Activated CD4-positive, CD25-positive, alpha-beta regulatory T cell treated with anti-CD3 and anti-CD28 coated beads, Interleukin-2, amount 50 U/mL, for 24 hours (primary cell): ENCODE measurements at places on chromosomes 16 and 17.
A peak's percentile ranks its signal among the peaks of the same experiment; 100 is the strongest.

DNA sequence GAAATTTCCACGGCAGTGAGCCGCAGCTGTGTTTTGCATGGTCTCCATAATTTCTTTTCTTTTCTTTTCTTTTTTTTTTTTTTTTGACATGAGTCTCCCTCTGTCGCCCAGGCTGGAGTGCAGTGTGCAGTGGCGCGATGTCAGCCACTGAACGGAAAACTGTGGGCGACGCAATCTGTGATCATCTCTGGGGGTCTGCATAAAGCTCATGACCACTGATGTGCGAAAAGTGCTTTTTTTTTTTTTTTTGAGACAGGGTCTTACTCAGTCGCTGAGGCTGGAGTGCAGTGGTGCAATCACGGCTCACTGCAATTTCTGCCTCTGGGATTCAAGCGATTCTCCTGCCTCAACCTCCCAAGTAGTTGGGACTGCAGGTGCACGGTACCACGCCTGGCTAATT, 117.6 kb downstream of the ABCC6 start:
- no peak for ATAC-seq

- ATAC-seq: no peak
Observed at GRCh38 chr17:81930142-81931125, 2.9 kb upstream of the MAFG start.

DNA sequence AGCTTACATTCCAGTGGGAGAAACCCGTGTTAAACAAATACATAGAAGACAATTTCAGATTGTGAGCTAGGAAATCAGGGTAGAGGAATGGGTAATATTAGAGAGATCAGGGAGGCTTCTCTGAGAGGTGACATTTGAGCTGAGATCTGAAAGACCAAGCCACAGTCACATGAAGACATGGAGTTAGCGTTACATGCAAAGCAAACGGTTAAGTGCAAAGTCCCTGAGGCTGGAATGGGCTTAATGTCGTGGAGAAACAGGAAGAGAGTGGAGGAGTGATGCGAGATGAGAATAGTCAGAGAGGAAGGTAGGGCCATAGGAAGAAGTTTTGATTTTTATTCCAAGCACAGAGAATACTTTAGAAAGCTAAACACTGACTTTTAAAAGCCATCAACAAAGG, 246.1 kb downstream of the IRX3 start:
- no peak for ATAC-seq

GRCh38 chr17:16443511-16444257, 28.3 kb downstream of the TRPV2 start:
- no peak for ATAC-seq

DNA sequence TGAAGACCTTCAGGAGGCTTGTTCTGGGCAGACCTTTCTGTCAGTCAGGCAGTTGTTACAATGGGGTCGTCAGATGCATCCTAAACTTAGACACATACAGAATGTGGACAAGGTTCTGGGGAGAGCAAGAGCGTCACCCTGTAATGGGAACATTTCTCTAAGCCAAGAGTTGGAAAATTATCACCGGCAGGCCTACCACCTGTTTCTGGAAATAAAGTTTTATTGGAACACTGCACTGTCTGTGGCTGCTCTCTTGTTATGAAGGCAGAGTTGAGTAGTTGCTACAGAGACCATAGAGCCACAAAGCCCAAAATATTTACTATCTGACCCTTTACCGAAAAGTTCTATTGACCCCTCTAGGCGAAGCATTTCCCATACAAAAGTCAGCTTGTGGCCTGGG, 106.2 kb downstream of the CPPED1 start:
- no peak for ATAC-seq

DNA sequence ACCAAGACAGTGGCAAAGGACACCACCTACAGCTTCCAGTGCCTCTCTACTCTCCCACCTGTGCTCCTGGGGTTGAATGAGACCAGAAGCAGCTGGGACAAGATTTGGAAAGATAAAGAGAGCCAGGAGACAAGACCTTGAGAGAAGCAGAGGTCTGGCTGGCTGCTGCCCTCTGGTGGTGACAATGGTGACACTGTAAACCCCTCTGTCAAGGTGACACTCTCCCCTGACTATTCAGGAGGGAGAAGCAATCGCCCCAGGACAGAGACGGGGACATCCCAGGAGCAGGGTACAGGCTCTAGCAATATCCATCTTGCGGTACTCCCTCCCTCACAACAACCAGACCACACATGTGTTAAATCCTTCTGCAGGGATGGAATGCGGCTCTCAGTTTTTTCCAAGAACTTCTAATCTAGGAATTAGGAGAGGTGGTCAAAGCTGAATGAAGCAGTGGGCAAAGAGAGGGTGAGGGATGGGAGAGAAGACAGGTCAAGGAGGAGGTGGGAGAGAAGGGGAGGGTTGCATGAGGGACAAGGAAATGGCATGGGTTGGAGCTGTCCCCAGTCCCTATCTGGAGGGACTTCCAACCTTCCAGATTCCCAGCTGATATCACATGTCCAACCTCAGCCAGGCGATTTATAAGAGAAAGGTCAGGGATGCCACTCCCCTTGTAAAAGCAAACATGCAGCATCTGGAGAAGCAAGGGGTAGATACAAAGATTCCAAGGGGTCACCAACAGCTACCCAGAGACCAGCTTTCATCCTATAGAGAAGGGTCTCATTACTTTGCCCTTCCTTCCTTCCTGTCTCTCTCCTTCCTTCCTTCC, 2.9 kb downstream of the PHOSPHO1 start:
- peak; percentile 42 for ATAC-seq

DNA sequence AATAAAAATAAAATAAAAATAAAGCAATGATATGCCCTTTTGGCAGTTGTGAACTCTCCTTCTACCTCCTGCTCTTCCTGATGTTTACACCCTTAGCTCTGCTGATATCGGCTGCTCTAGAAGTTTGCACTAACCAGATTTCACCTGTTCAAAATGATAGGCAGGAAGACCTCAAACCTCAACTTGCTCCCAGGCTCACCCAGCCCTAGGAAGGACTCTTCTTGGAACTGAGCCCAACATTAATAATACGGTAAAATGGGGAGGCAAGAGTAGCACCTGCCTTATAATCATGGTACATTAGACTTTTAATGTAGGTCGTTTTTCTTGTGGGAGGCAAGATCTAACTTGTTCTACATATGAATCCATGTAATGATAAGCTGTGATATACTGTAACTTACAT, 61.2 kb upstream of the MED13 start:
- ATAC-seq: no peak

GRCh38 chr16:50644729-50645128, 36.4 kb downstream of the SNX20 start:
- no peak for ATAC-seq

DNA sequence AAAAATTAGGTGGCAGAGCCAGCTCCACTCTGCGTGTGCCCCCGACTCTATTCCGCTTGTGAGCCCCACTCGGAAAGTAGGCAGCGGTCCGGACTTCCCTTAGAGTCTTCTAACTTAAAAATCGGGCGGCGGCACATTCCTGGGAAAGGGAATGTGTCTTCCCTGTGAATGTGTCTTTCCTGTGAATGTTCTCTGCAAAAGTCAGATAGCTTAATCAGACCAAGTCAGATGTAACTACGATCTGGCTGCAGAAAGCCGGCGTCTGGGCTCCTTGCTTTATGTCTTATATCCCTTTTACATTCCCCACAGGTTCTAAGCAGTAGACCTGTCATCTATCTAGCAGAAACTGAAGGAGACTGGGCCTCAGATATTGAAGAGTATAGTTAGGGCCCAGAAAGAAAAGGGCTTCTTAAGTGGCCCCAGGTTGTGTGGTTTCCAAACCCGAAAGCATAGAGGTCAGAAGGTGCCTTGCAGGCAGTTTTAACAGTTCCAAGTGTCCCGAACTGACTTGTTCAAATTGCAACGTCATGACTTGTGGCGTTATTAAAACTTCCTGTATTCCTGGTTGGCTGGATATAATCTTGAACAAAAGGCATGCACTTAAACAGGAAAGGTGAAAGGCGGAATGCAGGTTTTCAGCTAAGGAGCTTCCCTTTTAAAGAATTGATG, 601 bp downstream of the PHKB start:
- peak; percentile 14 for ATAC-seq

- ATAC-seq: no peak
Observed at GRCh38 chr17:38352245-38353085, 821 bp downstream of the SOCS7 start.

- peak; percentile 21 for ATAC-seq
Observed at GRCh38 chr17:39617446-39618245, 9.1 kb upstream of the PPP1R1B start.

DNA sequence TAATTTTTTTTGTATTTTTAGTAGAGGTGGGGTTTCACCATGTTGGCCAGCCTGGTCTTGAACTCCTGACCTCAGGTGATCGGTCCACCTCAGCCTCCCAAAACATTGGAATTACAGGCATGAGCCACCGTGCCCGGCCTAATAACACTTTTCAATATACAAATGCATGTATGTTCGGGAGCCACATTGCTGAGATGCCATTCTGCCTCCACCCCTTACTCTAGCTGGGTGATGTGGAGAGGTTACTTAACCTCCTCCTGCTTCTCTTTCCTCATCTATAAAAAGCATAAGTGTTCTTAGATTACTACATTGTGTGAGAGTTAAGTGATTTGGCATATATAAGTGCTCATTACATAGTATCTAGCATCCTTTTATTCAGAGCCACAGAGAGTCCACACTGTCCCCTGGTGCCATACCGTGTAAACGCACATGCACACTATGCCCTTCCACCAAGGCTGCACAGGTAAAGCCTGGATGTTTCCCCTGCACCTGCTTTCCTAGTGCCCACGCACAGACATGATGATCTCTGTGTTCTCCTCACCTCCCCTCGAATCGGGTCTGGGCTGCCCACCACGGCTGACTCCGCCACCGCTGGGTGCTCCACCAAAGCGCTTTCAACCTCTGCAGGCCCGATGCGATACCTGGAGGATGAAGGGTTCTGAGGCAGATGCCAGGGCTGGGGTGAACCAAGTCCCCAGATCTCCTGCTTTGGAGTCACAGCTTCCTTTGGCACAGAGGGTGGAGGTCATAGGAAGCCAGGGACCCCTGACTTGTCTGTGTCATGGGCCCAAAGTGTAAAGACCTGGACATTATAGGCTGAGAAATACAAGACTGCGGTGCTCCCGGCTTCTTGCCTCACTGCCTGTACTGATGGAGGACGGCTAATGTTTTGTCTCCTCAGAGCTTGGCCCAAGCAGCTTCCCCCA, 49.0 kb upstream of the ACSM2B start:
- ATAC-seq: no peak

GRCh38 chr16:48617711-48618148, 7.8 kb upstream of the N4BP1 start:
- no peak for ATAC-seq

DNA sequence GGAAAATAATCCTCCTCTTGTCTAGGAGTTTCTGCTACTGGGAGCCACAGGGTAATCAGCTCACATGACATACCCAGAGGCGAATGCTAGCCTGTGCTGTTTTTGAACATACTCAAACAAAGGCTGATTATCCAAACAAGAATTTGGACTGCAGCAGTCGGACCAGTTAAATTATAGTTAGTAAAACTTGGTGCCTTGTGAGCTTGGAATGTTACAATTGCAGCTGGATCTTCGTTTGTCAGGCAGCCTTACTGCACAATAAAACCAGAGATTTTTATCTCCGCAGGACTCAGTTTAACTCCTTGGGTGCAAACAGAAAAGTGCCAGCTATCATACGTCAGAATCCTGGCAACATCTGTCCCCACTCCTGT, 163.8 kb upstream of the TBX2 start:
- no peak for ATAC-seq

GRCh38 chr16:71610936-71611871, 14.8 kb upstream of the MARVELD3 start:
- peak; percentile 62 for ATAC-seq

GRCh38 chr17:30393911-30394867, 15.5 kb downstream of the CPD start:
- ATAC-seq: no peak

- ATAC-seq: no peak
Observed at GRCh38 chr16:48272837-48273421, 25.6 kb upstream of the ABCC11 start.

DNA sequence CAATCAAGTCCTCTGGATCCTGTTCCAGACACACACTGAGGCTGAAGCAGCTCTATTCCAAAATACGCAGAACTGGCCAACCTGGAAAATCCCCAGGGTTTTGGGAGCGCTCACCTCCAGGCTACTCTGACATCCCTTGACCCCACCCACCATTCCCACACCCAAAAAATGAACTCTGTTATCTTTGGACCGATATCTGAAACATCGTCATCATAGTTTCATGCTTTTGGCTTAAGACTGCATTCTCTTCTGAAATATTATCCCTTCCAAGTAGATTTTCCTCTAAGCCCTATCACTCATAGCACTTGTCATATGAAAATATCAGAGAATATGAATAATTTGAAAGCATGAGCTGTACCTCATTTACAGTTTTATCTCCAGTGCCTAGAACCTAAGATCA, 34.7 kb downstream of the VAT1L start:
- ATAC-seq: no peak

GRCh38 chr17:81046770-81047359, 11.9 kb downstream of the BAIAP2 start:
- ATAC-seq: no peak

DNA sequence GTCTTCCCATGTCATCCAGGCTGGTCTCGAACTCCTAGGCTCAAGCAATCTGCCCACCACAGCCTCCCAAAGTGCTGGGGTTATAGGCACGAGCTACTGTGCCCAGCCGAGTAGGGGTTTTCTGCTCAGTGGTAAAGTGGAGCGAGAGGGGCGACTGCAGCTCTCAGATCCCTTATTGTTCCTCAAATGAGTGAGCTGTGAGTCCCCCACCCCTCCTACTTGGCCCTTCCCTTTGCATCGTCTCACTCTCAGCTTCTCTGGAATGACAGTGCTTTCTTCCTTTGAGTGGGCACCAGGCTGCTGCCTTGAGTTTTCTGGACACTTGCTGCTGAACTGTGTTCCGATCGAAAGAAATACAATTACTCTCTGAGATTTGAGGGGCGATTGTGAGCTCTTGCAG, 63.5 kb downstream of the MSI2 start:
- ATAC-seq: no peak

DNA sequence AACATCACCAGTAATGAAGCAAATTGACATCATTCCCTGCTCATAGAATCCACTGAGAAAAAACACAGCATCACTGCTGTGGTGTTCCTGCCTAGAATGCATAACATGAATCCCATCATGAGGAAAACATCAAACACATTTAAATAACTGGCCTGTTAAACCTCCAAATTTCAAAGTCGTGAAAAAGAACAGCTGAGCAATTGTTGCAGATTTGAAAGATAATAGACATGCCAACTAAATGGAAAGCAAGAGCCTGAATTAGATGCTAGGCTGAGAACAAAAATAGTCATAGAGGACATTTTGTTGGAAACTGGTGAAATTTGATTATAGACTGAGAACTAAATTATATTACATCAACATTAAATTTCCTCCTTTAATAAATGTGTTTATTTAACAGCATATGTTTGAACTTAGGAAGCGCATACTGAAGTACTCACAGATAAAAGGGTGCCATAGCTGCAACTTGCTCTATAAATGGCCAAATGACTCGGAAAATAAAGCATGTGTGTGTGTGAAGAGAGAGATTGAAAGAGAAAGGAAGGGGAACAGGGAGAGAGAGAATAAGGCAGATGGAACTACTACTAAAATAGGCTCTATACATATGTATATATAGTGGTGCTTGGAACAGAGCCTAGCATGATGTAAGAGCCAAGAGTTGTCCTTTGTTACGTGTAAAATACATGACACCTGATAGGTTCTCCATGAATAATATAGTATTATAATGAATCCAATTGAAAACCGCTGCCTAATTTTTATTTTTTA, 305.0 kb upstream of the MON1B start:
- ATAC-seq: no peak

GRCh38 chr16:13081825-13082331, 180.5 kb downstream of the SHISA9 start:
- no peak for ATAC-seq
